ENCODE measurements at places on chromosomes 5 and 9.

DNA sequence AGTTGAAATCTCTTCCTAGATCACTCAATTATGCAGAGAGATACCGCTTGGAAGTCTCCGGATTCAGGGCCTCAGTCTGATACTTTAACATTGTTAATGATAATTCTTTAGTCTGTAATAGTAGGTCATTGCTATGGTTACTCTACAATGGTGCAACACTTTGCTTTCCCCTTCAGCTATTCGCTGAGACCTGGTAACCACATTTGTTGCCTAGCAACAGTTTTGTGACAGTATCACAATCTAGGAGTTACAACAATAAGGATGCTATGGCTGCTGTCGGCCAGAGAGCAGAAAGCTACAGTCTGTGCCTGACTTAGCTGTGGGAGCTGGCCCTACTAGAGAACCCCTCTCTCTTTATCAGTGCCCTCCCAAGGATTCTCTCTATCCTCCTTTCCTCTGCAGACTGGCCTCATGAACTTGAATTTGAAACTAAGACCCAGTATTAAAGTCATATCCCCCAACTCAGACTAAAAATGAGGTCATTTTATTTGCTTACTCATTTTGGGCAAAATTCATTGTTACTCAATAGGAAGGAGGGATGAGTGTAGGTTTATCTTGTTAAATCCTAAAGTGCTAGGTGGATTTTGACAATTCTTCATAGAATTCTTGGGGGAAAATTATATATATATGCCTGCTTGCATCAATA is 39.3 kb downstream of the NR2F1 start:
- DNase-seq, result no peak

DNA sequence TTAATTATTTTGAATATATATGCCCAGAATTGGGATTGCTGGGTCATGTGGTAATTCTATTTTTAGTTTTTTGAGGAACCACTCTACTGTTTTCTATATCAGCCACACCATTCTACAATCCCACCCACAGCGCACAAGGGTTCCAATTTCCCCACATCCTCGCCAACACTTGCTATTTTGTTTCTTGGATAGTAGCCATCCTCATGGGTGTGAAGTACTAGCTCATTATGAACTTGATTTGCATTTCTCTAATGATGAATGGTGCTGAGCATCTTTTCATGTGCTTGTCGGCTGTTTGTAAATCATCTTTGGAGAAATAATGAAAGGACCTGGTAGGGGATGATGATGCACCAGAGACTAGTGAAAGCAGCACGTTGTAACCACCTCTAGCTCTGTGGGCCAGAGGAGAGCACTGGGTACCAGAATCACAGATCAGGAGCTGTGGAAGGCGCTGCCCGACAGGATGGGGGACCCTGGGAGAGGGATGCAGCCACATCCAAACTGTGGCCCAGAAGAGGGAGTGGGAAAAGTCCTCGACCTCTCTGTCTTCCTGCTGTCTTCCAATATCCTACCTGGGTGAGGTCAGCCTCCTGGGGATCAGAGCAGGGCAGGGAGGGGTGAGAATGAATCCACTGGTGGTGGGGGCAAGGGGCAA is 155.4 kb downstream of the RGS3 start:
- no peak for DNase-seq

DNA sequence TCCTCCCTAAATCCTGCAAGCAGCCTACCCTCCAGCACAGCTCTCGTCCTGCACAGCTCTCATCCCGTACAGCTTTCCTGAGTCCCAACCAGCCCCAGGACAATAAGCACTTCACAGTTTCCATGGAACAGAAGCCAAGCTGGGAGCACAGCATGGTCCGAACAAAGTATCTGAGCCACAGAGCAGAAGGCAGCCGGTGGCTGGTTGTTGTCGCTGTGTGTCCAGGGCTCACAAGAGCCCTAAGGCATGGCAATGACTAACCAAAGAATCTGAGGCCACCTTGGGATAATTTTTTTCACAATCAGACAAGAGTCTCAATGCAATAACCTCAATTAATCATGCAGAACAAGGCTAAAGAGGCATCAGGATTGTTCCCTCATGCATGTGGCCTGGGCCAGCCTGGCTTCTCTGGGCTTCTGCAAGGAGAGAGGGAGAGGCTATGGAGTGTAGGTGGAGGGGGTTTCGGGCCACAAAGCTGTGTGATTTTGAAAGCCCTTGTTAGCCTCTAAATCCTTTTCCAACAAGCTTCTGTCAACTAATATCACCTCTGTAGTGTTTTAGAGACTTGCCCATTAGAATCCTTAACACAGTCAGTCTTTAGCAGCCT is 323.4 kb downstream of the PIK3R1 start:
- DNase-seq, result no peak

DNA sequence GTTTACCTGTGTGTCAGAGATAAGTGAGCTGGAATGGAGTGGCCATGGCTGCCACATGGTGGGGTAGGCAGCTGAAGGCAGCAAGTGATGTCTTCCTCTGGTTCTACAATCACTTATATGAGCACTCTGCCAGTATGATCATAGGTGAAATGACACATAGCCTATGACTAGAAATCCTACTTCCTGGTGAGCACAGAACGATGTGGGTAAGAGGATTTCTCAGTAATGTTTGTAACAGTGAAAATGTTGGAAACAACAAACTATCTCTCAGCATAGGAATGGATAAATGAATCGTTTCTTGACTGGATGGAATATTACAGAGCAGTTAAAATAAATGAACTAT is 187.0 kb upstream of the S1PR3 start:
- no peak for DNase-seq

GRCh38 chr9:122819326-122819725 is 9.1 kb downstream of the PDCL start:
- no peak for DNase-seq

DNA sequence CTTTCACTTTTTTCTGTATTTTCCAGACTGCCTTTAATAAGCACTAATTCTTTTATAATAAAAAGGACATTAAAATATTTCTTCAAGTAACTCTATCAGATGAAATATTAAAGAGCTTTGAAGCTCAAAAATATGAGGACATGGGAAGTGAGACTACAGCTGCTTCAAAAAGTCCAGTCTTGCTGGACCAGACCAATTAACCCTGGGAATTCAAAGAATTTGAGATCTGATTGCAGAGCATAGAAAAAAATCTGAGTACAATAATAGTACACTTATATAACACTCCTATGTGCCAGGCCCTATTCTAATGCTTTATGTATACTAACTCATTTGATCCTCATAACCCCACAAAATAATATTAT is 9.8 kb downstream of the TMEM245 start:
- DNase-seq, result no peak

- DNase-seq, result no peak
Measured at GRCh38 chr9:37390759-37391158, 31.7 kb upstream of the GRHPR start.

- no peak for DNase-seq
Measured at GRCh38 chr5:143033535-143034250, 263.5 kb downstream of the ARHGAP26 start.

DNA sequence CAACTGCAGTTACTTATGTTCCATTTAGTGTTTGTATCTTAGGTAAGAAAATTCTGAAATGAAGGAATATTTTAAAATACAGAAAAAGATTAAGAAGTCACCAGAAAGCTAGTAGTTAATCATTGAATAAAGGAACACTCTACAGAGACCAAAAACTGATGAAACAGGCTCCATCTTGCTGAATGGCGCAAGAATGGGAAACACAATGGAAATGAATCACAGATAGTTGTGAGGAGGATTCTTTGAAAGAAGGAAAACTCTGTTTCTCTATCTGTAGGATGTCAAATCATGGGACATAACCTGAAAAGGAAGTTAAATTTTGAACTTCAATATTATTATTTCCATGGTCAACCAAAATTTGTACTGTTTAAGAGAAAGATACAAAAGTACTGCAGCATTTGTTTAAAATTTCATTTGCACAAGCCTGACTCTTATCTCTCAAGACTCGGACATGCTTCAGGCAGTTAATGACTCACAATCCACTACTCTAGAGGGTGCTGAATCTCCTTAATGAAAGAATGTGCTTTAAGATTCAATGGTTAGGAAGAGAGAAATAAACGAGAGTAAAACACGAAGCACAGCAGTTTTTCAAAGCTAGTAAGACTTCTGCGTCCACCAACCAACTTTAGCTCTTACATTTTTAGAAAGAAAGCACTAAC is 1064.4 kb upstream of the DMAC1 start:
- DNase-seq, result no peak

GRCh38 chr5:5419291-5420210 is 2.9 kb upstream of the ICE1 start:
- DNase-seq, result no peak

- DNase-seq, result no peak
Measured at GRCh38 chr9:84812847-84813246, 143.3 kb downstream of the NTRK2 start.

GRCh38 chr9:98047002-98047401 is 9.5 kb upstream of the NANS start:
- DNase-seq, result no peak

Measured in activated CD8-positive, alpha-beta memory T cell treated with anti-CD3 and anti-CD28 coated beads, Interleukin-2, amount 50 U/mL, for 4 hours (primary cell).